ENCODE measurements at places on chromosomes 3 and 15.

DNA sequence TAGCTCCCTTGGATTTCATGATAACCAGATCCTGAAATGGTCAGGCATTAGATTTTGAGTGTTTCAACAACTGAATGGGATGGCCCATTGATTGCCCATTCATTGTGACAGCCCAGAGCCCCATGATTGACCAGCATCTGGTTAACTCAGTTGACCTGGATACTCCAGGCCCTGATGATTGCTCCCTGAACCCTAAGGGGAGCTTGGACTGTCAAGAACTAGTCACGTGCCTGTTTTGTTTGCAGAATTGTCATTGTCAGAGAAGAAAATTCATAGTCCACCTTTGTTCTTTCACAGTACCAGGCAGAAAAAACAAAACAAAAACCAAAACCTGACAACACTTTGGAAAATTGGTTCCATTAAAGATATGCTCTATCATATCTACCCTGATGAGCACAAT, 241.3 kb upstream of the ONECUT1 start:
- DNase-seq, result no peak

DNA sequence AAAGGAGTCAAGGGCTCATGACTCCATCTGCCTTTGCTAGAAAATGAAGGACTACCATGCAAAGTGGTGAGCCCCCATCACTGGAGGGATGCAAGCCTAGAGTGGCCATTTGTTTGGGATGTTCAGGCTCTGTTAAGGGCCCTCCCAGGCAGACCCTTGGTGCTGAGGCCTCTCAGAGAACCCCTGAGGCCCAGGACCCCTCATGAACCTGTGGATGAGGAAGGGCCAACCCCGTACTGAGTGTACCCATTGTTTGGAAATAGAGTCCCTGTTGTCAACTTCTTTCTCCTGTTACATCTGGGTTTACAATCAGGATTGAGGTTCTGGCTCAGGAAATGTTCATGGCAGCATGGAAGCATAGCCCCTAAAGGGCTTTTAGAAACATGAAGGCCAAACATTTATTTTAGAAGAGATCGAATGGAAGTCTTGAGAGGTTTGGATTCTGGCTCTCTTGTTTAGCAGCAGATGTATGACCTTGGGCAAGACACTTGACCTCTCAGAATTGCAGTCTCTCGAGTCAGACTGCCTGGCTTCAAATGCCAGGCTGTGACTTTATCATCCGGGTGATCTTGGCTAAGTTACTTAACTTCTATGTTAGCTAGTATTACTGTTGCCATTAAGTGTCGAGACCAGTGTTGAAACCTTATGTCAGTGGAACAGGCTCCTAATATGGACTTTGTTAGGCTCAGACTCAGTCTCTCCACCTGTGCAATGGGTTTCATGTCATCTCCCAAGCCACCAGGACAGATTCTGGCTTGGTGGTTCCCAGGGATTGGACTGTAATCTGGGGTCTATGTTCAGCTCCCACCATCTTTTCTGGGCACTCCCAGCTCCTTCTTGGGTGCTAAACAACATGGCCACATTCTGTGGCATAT, 12.4 kb downstream of the ITGA11 start:
- no peak for DNase-seq

- no peak for DNase-seq
These were observed 6.3 kb upstream of the PIAS1 start for GRCh38 chr15:68047826-68048225.

- DNase-seq, result no peak
These were observed 67.4 kb downstream of the CBLB start for GRCh38 chr3:105801397-105801796.

- no peak for DNase-seq
These were observed 67.1 kb downstream of the KBTBD12 start for GRCh38 chr3:127982155-127982554.

- no peak for DNase-seq
These were observed 22.2 kb upstream of the SENP7 start for GRCh38 chr3:101535221-101535620.

- no peak for DNase-seq
These were observed 14.3 kb upstream of the PDE8A start for GRCh38 chr15:84967380-84967779.

DNA sequence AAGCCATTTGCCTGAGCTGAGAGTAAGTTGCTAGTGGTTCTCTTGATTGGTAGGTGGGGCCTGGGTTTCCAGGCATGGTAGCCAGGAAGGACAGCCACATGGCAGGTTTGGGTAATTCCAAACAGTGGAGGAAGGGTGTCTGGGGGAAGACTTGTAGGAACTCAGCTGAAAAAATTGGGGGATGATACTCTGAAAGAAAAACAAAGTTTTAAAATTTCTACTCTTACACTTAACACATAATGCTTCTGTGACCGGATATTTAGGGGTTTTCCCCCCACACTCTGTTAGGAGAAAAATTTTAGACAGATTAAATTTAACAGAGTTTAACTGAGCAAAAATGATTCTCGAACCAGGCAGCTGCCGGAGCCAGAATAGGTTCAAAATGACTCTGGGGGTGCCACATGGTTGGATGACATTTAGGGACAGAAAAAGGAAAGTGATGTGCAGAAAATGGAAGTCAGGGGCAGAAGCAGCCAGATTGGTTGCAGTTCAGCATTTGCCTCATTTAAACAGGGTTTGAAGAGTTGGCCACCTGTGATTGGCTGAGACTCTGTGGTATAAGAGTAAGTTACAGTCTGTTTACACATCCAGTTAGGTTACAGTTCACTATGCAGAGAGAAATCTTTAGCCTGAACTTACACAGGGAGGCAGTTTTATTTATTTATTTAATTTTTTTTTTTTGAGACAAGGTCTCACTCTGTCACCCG, 8.1 kb downstream of the B2M start:
- DNase-seq, result no peak

DNA sequence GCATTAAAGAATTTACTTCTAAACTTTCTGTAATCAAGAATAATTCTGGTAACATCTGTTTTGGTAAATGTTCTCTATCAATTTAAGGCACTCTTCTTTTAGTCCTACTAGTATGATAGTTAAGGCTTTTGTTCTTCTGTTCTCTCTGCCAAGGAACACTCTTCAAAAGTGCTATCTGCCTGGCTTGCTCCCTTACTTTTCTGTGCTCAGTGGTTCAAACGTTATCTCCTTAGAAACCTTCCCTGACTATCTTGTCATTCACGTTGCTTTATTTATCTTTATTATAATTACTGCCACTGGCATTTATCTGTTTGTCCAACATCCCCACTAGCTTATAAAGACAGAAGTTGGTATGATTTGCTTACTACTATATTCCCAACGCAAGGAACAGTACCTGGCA, 59.2 kb downstream of the RFX7 start:
- DNase-seq, result no peak

DNA sequence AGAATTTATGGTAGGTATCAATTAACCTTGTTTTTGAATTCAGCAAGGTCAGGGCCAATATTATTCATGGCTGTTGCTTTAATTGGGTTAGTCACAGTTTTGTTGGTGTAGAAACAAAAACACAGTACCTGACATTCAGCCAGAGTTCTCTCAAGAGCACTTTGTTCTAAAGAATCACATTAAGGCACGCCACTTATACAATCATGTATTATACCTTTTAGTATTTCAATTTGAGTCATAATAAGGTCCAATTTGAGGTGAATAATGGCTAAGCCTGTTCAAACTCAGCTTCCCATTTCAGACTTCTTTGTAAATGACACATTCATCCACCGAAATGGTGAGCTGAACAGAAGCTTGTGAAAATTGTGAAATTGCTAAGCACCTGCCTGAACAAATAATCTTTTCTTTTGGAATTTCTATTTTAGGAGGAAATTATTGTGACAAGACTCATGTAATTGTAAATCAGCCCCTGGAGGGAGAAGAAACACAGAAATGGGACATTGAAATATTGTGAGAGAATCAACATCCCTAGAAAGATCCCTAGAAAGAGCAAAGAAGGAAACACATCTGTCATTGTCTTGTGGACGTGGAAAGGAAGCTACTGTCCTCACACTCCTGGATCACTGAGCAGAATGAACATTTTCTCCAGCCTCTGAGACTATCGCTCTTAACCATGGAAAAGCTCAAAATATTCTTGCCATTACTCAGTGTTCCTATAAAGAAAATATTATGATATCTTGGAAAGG, 29.3 kb downstream of the RIOX2 start:
- DNase-seq, result no peak

- no peak for DNase-seq
These were observed 712.7 kb upstream of the LMCD1 start for GRCh38 chr3:7788881-7789280.

DNA sequence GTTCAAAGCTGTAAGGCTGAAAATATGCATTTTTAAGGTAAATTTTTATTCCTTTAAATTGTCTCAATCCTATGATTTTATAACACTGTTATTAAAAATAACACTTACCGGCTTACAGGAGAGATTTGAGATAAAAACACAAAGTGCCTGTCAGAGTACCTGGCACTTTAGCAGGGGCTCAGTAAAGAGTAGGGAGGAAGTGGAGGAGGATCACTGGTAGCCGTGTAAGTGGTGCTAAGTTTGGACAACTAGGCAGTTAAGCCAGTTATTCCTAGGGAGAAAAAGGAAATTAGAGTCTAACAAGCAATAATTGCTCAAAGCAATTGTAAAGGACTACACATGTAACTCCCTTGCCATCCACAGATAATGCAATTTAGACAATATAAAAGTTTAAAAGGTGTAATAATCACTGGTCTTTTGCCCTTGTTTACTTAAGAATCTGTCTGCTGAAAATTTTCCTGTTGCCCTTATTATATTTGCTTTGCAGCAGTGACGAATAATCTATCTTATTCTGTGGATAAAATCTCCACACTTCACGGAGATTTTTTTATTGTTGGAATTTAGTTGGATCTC, 204.8 kb downstream of the CDIN1 start:
- no peak for DNase-seq

DNA sequence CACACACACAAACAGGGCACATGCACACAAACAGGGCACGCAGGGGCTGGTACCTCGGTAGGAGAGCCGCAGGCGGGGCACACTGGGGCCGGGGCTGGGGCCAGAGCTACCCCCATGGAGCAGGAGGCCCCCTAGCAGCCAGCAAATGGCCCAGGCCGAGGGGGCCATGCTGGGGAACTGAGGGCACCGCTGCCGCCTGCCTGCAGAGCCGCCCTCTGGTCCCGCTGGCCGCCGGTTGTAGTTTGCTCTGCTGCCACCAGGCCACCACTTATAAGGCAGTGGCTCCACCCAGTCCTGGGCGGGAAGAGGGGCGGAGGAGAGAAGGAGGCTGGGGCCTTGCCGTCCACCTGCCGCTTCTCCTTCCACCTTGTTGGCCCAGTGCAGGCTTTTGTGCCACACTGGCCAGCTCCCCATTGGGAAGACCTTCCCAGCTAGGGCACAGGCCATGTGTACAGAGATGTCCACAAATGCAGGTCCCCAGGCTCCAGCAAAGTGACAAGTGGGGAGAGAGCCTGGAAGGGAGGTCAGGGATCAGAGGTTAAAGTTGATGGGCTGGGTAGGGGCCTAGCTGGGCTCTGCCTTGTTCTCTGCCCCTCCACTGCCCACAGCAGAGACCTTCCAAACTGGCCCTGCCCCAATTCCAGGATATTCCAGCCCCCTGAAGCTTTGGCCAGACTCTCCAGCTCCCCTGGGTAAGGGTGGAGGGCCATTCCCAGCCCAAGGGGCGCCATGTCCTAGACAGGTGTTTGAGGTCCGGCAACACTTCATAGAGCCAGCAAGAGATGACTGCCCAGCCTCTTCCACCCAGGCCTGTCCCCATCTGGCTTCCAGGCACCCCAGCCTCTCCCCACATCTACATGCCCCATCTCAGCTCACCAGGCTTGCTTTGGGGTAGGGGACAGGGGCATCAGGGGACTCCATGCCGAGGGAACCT, at the start of gene SEMA3G:
SEMA3G (minus strand) TSS at position 244 of the 934 bp plus-strand sequence; CDS start at position 168, 76 bp downstream.
- peak; percentile 30 for DNase-seq

- no peak for DNase-seq
These were observed 96.0 kb upstream of the MYZAP start for GRCh38 chr15:57495554-57496165.

DNA sequence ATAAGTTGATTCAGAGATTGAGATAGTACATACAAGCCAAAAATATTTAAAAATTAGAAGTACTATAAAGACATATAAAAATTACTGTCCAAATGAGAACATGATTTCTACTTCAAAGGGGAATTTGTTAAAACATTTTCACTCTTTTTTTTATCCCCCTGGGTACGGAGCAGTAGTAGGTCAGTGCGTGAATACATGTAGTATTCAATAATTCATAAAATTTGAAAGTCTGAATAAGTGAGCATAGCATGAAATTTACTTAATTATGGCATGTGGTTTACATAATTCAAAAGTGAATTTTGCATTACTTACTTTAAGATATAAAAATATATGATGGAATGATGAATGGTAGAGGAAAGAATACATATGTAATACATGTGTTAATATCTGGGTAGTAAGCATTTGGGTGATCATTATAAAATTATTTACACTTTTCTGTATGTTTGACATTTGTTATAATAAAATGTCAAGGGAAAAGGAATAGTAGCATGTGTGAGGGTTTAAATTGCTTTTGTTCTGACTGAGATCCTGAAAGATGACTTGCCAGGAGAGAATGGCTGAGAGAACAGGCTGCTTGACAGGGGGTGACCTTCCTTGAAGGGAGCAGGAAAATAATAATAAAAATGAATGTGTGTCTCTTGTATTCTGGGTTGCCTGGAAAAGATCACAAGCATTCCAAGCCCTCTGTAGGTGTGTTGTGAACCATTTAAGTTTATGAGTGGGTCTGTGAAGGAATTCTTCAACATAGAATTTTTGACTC, 1178.8 kb downstream of the ZPLD1 start:
- no peak for DNase-seq

DNA sequence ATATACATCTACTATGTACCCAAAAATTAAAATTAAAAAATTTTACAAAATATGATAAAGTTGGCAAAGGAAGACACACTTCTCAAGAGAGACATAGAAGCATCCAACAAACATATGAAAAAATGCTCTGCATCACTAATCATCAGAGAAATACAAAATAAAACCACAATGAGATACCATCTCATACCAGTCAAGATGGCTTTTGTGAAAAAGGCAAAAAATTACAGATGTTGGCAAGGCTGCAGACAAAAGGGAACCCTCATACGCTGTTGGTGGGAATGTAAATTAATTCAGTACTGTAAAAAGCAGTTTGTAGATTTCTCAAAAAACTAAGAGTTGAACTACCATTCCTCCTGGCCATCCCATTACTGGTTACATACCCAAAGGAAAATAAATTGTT, 581.7 kb upstream of the CCDC54 start:
- no peak for DNase-seq

GRCh38 chr15:95996494-95996893, 334.0 kb upstream of the NR2F2 start:
- DNase-seq, result no peak

GRCh38 chr3:151900460-151900859, 27.0 kb downstream of the SUCNR1 start:
- DNase-seq, result no peak

- DNase-seq, result no peak
These were observed 17.0 kb upstream of the PROK2 start for GRCh38 chr3:71801986-71802385.

DNA sequence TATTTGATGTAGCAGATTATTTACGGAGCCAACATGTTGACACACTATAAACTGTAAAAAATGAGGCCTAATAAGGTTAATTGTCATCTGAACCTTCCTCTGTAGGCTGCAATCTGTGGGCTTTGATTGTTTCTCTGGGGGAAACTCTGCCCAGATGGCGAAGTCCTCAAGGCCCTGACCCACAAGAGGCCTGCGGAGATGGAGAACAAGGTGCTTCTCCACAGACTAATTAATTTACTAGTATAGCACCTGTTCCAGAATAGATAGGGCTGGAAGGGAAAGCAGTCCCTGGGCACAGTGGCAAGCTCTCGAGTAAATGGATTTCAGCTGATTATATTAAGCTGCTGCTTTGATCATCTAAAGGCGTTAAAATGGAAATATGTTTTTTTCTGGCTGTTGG, 338.8 kb upstream of the DNAJC19 start:
- no peak for DNase-seq

Measured in stimulated activated CD4-positive, alpha-beta T cell treated with anti-CD3 and anti-CD28 coated beads, Interleukin-1b, Interleukin-23, amount 100 ng/mL, for 1 hour (primary cell).